ENCODE measurements at places on chromosomes 5 and 9.

DNA sequence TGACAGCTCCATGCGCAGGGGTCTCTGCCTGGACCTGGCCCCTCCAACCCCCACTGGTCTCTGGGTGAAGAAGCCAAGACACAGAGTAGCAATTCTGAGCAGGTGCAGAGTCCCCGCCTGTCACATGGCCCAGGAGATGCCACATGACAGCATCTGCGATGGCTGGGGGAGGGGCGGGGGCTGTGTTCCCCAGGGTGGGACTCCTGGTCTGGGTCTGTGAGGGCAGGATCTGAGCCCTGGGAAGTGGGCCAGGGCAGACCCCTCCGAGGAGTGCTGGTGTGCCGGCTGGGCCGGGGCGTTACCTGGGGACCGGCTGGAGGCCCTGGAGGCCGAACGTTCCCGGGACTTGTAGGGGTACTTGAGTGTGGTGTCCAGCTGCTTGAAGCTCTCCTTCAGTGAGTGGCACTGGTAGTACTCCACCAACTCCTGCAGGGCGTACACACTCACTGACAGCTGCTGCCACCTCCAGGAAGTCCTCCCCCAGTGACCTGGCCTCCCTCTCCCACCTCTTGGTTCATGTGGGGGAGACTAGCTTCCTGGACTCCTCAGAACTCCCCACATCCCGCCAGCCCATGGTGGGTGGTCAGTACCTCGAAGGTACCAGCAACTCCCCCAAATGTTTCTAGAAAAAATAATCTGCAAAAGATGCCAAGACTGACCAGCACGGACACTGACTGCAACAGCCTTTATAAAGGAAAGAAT, 32.1 kb upstream of the SARDH start:
- no peak for DNase-seq

- DNase-seq, result no peak
These were observed 350.4 kb downstream of the PDE4D start for GRCh38 chr5:59542851-59543820.

DNA sequence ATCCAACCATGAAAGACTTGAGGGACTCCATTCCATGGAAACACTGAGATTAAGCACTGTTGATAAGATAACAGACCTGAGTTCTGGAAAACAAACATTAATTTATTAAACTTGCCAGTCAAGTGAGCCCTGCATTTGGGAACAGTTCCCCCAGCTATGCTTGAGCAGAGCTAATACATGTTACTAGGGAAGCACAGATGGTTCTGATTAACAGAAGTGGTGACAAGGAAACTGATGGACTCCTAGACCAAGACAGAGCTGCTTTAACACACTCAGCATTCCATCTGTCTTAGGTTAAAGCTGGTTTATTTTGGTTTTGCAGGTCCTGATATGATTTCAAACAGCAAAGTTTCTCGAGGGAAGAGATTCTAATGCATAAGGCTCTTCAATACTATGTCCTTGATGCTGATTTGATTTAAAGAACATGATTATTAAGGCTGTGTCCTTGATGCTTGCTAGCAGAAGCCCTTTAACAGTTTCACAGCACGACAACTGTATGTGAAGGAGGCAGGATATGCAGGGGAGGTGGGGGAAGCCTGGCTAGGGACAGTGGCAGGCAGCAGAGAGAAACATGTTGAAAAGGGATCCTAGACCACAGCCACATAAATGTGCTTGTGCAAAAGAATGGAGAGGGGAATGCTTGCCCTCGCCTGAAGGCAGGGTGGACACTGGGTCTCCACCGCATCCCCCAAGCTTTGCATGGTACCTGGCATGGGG, 66.2 kb downstream of the ACTBL2 start:
- DNase-seq, result no peak

GRCh38 chr5:26645659-26646058, 392.7 kb downstream of the CDH9 start:
- no peak for DNase-seq

GRCh38 chr9:6759185-6759977, 1.6 kb downstream of the KDM4C start:
- peak; percentile 68 for DNase-seq

GRCh38 chr9:35470894-35471293, 19.0 kb upstream of the RUSC2 start:
- DNase-seq, result no peak

DNA sequence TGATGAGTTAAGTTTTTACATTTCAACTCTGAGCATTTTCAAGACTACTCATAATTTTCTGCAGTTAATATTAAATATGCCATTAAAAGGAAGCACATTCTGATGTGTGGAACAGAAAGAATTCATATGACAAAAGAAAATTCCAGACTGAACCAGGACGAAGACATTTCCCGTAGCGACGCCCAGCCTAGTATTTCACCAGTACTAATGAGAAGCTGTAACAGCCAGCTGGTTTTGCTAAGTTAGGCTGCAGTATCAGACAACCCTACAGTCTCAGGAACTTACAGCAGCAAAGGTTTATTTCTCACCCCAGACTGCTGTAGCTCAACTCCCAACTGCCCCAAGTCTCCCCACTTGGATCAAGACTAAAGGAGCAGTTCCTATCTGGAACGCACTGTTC, 91.6 kb downstream of the TMEM174 start:
- no peak for DNase-seq

DNA sequence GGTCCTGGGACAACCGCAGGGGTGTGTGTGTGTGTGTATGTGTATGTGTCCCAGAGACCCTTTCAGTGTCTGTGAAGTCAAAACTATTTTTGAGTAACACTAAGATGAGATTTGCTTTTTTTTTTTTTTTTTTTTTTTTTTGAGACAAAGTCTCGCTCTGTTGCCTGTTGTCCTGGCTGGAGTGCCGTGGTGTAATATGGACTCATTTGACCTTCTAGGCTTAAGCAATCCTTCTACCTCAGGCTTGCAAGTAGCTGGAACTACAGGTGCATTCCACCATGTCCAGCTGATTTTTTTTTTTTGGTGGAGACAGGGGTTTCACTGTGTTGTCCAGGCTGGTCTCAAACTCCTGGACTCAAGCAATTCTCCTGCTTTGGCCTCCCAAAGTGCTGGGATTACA, 97.4 kb upstream of the KLF9 start:
- DNase-seq, result no peak

- DNase-seq, result peak; percentile 11
These were observed 188.6 kb downstream of the ADGRV1 start for GRCh38 chr5:90747175-90747574.

DNA sequence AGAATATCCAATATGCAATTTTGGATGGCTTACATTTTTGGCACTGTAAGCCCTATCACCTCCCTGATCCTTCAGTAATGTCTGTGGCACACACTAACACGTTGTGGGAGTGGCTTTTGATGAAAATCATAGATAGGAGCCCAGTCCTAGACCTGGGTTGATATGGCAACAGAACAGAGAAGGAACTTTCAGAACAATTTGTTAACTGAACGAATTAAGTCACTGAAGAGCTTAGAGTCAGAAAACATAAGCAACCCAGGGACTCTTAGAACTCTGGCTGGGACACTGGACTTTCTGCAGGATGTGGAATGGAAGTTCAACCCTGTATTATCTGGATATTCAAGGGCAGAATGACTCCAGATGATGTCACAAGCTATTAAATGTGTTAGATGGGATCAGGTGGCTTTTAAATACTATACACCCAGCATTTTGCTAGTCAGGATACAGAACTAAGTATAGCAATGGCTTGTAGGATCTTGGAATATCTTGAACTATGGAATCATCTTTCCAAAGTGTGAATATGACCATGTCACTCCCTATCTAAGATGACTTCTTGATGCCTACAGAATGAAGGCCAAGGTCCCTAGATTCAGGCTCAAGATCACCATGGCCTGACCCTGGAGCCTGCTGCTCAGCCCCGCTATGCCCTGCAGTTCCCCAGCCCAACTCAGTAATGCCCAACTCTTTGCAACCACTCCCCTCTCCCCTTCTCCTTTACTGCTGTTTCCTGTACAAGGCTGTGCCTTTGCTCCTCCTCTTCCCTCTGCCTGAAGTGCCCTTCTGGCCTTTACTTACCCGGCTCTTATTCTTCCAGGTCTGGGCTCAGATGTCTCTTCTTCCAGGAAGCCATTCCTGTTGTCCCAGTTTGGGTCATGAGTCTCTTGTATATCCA, 42.8 kb downstream of the VLDLR start:
- no peak for DNase-seq

DNA sequence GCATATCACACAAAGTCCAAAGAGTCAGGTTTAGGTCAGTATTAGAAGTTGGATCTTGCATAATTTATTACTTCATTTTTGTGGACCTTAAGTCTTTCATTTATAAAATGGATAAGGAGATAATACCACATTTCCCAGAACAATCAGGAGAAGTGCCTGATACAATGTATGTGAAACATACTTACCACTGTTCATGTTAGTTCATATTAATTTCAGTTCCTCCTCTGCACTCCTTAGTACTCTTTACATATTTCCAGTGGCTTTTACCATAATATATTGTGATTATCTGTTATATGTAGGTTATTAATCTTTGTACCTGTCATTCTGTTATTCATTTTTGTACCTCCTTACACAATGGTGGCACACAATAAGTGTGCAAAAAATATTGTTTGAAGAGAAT, 214.4 kb downstream of the ARL15 start:
- no peak for DNase-seq

DNA sequence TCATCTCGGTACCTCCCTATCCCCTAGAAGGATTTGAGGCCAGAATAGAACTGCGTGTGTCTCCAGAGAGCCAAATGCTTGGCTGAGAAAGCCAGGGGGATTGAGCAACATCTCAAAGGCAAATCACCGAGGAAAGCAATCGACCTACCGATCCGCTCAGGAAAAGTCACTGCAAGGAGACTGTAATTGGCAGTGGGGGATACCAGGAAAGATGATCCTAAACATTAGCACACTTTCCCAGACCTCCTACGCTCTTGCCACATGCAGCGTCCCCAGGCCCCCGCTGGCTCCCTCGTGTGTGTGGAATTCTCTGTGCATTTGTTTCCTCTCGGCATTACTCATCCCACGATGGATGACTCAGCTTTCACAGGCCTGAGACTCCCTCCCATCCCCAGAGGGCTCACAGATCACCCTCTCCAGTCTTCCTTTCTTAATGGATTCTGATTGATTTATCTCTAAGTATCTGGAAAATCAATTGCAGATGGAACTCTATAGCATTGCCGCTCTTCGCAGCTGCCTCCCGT, 82.2 kb upstream of the ICE1 start:
- peak; percentile 76 for DNase-seq

- DNase-seq, result no peak
These were observed 97.3 kb upstream of the EQTN start for GRCh38 chr9:27394154-27394825.

DNA sequence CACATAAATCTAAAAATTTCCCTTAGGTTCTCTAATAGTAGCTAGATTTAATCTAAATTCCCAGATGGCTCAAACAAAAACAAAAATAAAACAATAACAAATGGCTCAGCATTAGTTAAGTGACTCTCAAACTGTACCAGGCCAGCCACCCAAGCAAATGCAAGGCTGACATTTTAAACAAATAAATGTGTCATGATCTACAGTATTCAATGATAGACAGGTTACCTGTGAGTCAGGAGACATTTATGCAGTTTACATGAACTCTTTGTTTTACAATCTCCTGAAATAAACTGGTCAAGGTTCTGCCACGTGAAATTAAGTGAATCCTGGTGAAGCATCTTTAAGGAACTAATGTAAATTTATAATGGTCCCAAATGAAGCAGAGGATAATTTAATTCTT, 580.2 kb upstream of the PTPRD start:
- no peak for DNase-seq

DNA sequence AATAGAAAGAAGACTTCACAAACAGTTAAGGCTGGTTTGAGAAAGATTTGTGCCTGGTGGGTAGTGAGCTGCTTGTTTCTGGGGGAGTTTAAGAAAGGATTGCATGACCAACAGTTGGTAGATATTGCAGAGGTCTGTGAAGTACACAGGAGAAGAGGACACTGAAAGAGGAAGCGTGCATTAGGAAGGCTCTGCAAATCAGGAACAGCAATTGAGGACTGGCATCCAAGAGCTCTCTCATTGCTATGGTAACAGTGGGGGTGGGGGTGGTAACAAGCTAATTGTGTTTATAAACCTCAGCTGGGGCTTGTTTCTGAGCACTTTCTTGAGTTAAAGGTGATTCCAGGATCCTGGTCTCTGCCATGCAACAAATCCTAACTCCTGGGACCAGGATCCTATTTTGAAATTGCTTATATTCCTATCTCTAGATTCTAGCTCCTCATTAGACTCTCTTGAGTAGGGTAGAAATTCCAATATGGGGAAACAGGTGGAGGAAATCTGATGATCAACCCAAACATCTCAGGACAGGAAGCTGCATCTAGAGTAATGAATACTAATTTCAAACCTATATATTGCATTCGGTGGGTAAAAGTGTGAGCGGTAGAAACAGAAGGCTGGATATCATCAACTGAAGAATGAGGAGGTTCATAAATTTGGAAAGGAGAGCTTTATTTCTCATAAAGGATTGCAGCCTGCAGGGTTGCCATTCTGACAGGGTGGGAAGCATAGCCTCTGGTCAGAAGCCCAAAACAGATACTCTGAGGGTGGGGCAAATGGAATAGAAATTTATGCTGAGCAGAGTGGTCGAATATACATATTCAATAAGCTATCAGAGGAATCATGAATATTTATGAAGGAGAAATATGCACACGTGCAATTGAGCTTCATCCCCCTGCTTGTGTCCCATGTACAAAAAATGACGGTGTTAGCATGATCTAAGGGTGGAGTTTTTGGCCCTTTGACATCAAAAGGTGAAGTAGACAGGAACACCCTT, 79.4 kb downstream of the PTTG1 start:
- no peak for DNase-seq

- no peak for DNase-seq
These were observed 43.3 kb upstream of the ZNF622 start for GRCh38 chr5:16508730-16509531.

DNA sequence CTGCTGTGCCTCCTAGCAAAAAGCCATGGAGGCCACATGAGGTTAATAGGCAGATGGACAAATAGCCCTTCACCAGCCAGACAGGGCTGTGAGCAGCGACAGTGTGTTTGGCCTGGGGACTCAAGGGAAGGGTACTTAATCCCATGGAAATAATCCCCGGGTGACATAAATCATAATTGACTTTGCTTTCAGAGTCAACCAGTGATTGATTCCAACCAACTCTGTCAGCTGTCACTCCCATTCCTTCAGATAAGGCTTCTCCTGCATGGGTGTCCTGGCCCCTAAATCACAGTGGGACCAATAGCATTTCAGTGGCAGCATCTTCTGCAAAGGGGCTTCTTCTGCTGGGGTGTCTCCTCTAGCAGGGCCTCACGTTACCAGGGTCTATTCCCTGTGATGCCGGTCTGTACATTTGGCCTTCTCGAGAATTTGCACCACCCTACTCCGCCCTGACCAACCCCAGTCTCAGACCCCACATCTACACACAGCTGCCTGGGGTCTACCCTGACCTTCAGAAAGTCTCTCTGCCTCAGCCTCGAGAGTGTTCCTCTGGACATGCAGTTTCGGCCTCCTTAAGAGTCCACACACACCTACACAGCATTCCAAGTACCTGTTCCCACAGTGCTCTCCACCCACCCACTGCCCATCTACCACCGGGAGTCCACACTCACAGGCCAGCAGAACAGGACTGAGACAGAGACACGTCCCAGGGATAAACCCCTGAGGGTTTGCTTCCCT, 3.7 kb downstream of the CLTB start:
- no peak for DNase-seq

- no peak for DNase-seq
These were observed 77.1 kb upstream of the IQGAP2 start for GRCh38 chr5:76325876-76326491.

- DNase-seq, result no peak
These were observed 543 bp upstream of the ANKRD33B start for GRCh38 chr5:10563110-10563944.

GRCh38 chr9:28583832-28584231, 1010.6 kb upstream of the C9orf72 start:
- DNase-seq, result no peak

GRCh38 chr5:87190687-87191086, 77.0 kb upstream of the RASA1 start:
- DNase-seq, result no peak

GRCh38 chr9:38141746-38142591, 72.9 kb upstream of the SHB start:
- DNase-seq, result peak; percentile 54
